HEK293T (cell line): ENCODE measurements at places on chromosomes 1 and 21.

GRCh38 chr1:230066031-230066430 lies 1.0 kb upstream of the GALNT2 start:
- DNase-seq, result no peak

GRCh38 chr1:46489638-46490405 lies at the start of gene DMBX1:
Gene DMBX1 (plus strand): TSS chr1:46489836. CDS start chr1:46507011, 17,175 bp downstream.
- DNase-seq, result peak; percentile 93

DNA sequence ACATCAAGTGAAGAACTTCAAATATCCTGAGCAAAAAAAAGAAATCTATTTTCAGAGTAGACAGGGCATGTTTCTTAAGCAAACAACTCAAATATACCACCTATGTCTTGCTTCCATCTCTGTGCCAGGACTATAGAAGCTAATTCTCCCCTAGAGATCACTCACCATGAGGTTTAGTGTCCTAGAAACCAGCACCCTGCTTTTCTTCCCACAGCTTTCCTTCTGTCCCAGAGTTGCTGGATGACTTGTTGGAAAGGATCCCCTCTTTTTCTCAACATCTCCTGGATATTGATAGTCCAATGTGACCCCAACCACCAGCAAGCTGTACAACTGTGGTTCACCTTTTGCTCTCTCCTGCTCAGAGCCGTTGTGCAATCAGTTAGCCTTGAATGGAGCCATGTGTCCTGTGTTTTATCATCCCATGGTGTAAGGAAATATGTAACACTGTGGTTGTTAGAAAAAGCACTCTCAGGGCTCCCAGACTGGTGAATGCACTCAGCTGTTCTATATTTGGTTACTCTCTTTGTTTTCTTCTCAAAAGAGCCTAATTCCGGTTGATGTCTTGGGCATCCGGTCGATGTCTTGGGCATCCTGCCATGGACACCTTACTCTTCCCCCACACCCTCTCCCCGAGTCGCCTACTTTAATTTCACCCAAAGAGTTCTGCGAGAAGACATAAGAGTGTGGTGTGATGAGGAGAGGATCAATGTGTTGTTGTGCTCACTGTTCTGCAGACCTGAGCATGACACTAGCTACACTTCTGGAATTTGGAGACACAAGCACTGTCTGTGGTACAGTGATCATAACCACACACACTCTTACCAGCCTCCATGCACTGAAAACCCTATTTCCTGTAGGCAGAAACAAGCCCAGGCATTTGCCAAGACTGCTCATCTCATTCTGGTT lies 1.7 kb downstream of the TNFSF4 start:
- no peak for DNase-seq

GRCh38 chr1:47241114-47242113 lies 9.4 kb upstream of the TAL1 start:
- no peak for DNase-seq

DNA sequence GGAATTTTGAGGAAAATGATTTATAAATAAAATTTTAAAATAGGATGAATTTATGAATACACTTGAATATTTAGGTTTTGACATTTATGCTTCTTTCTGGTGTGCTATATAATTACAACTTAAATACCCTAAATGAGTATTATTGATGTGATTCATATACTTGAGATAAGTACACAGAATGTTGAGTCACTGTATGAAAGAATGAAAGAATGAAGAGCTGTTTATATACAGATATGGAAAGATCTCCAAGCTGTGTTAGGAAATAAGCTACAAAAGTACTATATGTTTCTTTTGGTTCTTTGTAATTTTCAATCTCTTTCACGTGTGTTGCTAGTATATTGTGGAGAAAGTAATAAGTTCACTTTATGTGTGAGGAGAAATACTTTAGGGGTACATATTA lies 147.2 kb downstream of the RASAL2 start:
- DNase-seq, result no peak

DNA sequence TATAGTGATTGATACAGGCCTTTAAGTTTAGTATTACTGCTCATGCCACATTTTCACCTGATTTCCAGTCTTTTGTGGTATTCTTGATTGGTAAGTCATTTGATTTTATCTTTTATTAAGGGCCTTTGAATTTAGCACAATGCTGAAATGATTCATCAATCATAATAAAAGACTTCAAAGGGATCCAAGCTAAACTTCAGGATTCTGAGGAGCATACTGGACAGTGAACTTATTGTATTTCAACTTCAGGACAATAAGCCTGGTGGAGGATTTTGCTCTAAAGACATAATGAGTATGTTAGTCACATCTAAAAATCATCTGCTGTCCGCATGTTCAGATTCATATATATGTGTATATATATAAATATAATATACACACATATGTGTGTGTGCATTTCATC lies 233.3 kb downstream of the SETD4 start:
- DNase-seq, result no peak
